ENCODE measurements at places on chromosomes 7 and 10.

DNA sequence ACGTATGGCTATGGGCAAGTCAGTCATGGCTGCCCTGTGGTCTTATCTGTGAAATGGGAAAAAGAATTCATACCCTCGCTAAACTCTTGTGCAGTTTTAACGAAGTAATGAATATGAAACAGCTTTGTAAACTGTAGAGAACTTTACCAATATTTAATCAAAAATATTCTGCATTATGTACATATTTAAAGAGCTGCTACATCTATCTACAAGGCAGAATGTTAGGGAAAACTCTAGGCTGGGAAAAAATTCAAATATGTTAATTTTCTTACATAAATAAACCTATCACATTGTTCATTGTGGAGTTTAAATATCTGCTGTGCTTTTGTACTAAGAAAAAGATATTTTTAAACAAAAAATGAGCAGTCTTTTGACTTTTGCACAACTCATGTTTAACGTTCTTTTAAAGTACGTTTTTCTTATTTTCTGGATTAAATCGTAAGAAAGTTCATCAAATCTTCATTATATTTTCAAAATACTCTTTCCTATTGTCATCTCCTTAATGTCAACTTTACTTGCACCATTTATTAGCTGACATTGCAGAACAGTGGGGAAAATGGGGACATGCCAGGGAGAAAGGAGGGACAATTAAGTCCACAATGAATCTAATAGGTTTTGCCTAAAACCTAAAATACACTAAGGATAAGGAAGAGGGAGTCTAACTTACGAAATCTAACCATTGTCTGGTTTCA is 57.5 kb downstream of the ICA1 start:
- no peak for DNase-seq

DNA sequence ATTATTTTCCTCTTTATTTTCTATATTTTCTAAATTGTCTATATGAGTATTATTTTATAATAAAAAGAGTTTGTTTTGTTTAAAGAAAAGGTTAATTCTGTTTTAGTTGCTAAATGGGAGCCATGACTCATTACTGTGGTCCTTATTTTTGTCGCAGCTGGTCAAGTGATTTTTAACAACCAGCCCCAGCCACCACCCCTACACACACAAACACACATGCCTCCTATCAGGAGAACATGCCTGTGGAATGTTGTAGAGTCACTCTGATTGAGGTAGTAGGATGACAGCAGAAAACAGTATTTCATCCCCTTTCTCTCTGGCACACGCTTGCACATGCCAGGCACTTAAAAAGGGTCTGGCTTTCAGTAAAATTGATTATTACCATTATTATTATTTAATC is 68.6 kb upstream of the GDF10 start:
- peak; percentile 35 for DNase-seq

GRCh38 chr7:132739271-132739955 is 163.1 kb upstream of the PLXNA4 start:
- DNase-seq: peak; percentile 29

DNA sequence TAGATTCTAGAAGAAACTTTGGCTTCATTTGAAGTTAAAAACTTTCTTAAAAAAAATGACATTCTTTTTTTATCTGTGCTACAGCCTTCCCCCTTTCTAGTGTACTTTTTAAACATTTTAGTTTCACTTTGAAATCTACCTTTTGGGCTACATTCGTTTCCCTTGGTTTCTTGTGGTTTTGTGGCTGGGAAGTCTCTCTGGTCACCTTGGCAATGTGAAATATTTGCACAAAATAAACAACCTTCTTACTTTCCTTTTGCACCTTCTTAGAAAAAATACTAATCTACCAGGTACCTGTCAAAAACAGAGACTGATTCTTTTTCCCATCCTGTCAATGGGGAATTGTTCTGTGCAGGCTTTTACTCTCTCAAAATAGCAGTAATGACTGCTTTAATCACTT is 350.2 kb downstream of the GATA3 start:
- no peak for DNase-seq

DNA sequence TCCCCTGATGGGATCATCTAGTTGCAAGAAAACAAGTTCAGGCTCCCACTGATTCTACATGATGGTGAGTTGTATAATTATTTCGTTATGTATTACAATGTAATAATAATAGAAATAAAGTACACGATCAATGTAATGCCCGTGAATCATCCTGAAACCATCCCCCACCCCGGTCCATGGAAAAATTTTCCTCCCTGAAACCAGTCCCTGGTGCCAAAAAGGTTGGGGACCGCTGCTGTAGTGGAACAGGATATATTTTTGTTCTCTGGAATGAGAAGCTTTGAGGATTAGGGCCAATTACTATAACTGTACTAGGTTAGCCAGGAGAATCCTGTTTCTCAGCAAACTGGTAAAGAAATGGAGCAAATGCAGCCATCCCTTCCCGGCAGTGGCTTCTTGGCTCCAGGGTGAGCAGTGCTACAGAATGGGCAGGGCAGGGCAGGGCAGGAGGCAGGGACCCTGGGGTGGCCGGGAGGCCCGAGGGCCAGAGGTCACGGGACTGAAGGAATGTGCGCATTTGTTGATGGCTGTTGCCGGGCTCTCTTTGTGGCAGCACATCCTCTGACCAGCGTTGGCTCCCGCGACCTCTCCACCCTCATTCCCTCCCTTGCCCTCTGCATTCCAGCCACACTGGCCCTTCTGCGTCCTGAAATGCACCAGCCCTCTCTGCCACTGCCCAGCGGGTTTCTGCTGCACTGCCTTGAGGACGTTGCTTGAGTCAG is 162.3 kb upstream of the NPS start:
- DNase-seq: no peak
